ENCODE measurements at places on chromosomes 12 and 14.

DNA sequence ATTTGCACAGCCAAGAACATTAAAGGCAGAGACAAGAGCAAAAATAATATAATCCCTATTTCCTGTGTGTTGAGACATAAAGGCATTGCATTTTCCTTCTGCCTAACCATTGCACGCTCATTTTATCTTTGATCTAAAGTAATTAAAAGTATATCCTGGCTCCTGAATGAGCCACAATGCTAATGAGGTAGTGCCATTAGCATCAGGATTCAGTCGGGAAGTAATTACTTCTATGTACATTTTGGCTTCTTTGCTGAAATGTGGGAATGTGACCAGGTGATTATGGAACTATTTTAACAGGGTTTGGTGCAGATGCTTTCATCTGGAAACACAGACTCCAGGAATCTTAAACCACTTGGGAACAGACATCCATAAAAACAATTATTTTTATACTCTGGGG lies 77.4 kb downstream of the TMTC1 start:
- no peak for DNase-seq

GRCh38 chr14:65299826-65300225 lies 112.7 kb upstream of the FUT8 start:
- no peak for DNase-seq

DNA sequence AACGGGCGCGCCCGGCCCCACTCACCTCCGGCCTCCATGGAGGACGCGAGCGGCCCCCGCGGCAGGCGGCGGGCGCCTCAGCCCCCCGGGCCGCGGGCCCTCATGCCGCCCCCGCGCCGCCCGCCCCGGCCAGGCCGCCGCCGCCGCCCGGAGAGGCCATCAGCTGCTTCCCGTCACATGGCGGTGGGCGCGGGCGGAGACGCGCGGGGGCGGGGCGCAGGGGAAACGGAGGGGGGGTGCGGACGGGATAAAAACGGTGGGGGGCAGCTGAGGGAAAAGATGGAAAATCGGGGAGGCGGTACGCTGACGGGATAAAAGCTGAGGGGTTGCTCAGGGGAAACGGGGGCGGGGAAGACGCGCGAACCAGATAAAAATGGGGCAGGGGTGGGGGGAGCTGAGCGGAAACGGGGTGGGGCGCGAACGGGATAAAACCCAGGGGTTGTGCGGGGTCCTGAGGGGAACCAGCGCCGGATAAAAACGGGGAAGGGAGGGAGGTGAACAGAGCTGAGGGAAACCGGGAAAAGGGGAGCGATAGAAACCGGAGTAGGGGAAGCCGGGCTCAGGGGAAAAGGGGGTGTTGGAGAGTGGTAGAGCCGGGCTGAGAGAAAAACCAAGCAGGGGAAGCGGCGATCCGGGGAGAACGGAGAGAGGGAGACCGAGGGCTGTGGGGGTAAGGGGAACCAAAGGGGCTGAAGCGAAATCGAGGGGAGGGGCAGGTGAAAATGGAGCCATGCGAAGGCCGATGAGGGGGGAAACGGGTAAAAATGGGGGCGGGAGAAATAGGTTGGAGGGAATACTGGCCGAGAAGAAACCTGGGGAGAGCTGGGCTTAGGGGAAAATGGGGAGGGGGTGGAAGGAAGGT lies at the start of gene WSB2:
WSB2 (minus strand) TSS at position 169 of the 862 bp plus-strand sequence; CDS start at position 38, 131 bp downstream.
- peak; percentile 23 for DNase-seq

GRCh38 chr12:111267144-111267543 lies 101.8 kb downstream of the PHETA1 start:
- DNase-seq, result no peak

DNA sequence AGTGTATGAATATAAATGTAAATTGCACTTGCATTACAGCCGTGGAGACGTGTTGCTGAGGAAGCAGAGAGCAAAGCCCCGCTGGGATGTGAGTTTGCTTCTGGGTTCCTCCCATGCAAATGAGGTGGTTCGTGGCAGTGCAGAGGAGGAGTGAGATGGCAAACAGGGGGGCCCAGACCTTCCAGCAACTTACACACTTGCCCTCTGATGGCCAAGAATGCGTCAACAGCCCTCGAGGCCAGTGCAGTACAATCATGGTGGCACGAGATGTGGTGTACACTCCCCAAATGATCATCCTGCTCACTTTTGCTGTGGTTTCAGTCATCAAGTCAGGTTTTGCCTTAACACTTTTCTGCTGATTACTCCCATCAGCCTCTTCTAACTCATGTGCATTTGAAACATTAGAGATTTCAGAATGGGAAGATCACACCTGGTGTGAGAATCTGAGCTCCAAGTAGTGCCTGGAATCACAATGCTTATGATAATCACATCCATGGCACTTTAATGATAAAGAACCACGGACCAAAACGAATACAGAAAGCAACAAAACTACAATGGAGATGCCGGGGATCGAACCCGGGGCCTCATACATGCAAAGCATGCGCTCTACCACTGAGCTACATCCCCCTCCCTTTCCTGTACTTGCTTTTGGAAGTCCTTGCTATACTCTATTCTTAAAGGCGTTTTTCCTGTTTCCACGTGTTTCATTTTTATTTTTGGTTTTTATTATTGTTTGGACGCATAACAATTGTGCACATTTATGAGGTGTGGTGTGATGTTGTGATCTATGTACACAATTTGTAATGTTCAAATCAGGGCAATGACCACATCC lies 7.0 kb upstream of the UBC start:
- DNase-seq, result peak; percentile 96

GRCh38 chr14:28751467-28752058 lies 15.0 kb upstream of the FOXG1 start:
- DNase-seq, result peak; percentile 70

GRCh38 chr12:124776125-124776513 lies 87.5 kb downstream of the SCARB1 start:
- DNase-seq, result no peak

DNA sequence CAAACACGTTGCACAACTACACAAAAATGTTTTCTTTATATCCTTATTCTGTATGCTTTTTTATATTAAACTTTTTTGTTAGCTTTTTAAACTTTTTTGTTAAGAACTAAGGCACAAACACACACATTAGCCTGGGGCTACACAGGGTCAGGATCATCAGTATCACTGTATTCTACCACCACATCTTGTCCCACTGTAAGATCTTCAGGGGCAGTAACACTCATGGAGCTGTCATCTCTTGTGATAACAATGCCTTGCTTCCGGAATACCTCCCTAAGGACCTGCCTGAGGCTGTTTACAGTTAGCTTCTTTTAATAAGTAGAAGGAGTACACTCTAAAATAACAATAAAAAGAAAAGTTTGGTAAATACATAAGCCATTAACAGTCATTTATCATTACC lies 42.2 kb downstream of the PLEKHA5 start:
- no peak for DNase-seq

GRCh38 chr12:91249054-91249453 lies 66.4 kb upstream of the DCN start:
- DNase-seq, result no peak

- no peak for DNase-seq
These were observed 395.2 kb upstream of the TMTC1 start for GRCh38 chr12:30178916-30179315.

GRCh38 chr14:105419195-105420091 lies at the start of gene MTA1:
MTA1 (plus strand) TSS chr14:105419827; CDS start chr14:105420036, 209 bp downstream.
- peak; percentile 39 for DNase-seq

- no peak for DNase-seq
These were observed 4.8 kb downstream of the ASCL4 start for GRCh38 chr12:107779077-107779831.

- no peak for DNase-seq
These were observed 67.1 kb upstream of the KRR1 start for GRCh38 chr12:75578546-75578945.

DNA sequence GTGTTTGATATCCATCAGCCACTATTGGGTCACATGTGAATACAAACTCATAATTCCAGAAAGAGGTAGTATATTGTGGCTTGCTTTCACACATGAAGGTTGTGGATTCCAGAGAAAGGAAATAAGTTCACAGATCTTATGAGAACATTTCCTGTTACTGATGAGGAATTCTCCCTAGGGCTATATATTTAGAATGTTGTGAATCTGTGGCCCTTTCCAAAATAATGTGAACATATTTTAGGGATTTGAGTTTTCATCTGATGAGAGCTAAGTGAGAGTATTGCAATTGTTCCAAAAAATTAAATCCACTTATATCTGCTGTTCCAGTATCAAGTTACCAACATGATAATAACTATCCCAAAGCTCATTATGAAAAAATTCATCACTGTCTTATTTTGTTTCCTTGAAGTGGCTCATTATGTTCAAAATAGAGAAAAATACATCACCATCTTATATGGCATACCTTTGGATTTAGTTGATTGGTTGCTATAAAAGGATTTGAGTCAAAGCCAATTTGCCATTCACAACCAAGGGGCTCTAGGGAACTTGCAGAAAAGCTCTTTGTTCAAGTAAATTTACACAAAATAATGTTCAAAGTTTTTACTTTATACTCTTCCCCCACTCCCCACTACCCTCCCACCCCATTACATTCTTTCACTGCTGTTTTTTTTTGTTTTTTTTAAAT lies 76.3 kb downstream of the MYRFL start:
- DNase-seq, result peak; percentile 25

GRCh38 chr12:7869137-7869536 lies 3.6 kb downstream of the SLC2A14 start:
- DNase-seq, result no peak

- DNase-seq, result no peak
These were observed 4.3 kb upstream of the MMP19 start for GRCh38 chr12:55847033-55847432.

- no peak for DNase-seq
These were observed 9.1 kb upstream of the CARMIL3 start for GRCh38 chr14:24042746-24043145.

DNA sequence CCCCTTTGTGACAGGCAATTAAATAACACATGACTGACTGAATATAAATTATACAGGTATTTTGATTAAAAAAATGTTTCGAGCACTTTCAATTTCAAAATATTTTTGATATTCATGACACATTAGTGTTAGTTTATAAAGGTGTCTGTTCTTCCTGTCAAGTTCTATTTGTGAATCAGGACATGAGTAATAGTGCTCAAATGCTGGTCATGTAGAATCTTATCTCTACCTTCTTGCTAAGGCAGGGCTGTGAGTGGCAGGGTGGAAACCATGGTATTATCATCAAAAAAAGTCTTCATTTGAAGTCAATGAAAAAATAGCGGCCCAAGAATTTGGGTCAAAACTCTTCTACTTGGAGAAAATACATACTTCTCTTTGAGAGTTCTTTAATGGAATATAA lies 250.2 kb downstream of the DACT1 start:
- DNase-seq, result no peak

DNA sequence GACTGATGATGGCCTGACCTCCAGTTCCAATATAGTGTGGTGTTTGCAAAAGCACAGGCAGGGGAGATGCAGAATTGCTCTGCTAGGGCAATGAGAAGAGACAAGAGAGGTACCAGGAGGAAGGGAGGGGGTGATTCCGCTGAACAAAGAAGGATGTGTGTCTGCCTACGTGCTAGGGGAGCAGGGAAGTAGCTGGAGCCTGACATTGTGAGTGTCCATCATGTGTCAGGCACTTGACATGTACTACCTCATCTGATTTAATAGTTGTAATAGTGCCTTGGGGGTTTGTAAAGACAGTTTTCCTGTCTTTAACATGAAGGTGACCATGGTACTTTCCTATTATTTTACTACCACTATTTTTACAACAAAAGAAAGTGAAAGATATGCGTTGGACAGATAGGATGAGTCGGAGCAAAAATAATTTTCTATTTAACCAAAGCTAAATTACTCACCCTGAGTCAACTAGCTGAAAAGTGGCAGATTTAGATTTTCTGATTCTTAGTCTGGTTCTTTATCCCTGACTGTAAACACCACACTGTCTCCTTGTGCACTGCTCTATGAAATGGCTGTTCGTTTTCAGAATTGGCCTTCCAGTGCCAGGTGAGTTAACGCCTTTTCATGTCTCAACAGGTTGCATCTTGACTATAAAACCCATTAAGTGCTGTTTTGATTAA lies 33.7 kb upstream of the TEAD4 start:
- DNase-seq, result no peak

- DNase-seq, result no peak
These were observed 132.1 kb downstream of the DICER1 start for GRCh38 chr14:95025218-95025617.

GRCh38 chr12:116551952-116552772 lies 7.0 kb upstream of the MAP1LC3B2 start:
- no peak for DNase-seq

DNA sequence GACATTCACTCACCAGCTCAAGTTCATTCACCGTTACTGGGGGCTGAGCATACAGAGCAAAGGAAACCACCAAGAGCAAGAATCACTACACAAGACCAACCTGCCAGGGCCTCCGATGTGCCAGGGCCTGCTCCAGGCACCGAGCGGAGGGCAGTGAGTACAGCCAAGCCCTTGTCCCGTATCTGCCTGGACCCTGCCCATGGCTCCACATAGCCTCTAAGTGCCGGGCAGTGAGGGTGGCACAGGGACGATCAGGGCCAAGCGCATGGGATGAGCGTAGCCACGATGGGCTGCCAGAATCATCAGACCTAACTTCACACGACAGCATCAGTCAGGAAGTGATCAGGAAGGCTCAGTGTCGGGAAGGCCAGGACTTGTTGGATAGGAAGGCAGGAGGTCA lies 199.6 kb downstream of the BCL11B start:
- DNase-seq, result no peak

- no peak for DNase-seq
These were observed 80.5 kb downstream of the BCL11B start for GRCh38 chr14:99191395-99192027.

- DNase-seq, result no peak
These were observed 63.4 kb downstream of the AACS start for GRCh38 chr12:125128439-125129178.

GRCh38 chr14:89445273-89445973 lies 28.4 kb upstream of the FOXN3 start:
- no peak for DNase-seq

DNA sequence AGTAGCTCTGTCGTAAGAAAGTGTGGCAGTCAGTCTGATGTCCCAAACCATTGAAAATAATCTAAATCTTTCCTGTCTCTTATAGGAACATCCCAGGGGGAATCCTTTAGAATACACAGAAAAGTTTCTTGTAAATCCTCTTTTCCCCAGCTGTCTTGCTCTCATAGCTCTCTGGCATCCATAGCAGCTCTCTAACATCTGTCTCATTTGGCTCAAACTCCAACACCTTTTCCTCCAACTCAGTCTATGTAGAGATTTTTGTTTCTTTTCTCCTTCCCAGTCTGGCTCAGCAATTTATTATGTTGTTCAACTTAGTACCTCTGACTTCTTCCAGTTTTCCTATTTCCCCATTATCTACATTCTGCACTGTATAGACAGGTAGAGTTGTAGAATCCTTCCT lies 84.4 kb upstream of the NEDD1 start:
- DNase-seq, result no peak

DNA sequence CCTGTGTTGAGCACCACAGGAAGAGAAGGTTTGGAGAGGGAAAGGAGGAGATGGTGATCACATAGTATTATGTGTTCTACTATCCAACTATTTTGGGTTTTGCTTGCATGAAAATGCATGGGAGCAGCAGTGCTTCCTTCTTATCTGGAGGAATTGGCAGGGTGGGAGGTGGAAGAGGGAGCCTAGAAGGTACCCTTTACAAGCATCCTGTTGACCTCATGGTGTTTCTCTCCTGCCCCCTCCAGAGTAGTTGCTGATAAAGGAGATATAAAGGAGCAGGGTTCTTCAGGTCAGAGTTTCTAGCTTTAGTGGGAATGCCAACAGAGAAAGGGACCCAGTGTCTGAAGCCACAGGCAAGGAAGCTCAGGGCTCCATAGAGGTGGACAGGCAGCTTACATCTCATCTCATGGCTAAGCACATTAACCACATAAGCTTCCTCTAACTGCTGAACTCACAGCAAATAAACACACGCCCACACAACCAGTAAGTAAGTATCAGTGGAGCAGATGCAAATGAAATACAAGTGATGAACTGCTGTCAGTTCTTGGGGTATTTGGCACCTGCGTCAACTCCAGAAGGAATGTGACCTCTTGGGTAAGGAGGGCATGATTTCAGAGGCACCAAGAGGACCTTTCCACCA lies 174.2 kb upstream of the SLC38A2 start:
- no peak for DNase-seq
